ENCODE measurements at places on chromosomes 13 and 19.
A peak's percentile ranks its signal among the peaks of the same experiment; 100 is the strongest.

DNA sequence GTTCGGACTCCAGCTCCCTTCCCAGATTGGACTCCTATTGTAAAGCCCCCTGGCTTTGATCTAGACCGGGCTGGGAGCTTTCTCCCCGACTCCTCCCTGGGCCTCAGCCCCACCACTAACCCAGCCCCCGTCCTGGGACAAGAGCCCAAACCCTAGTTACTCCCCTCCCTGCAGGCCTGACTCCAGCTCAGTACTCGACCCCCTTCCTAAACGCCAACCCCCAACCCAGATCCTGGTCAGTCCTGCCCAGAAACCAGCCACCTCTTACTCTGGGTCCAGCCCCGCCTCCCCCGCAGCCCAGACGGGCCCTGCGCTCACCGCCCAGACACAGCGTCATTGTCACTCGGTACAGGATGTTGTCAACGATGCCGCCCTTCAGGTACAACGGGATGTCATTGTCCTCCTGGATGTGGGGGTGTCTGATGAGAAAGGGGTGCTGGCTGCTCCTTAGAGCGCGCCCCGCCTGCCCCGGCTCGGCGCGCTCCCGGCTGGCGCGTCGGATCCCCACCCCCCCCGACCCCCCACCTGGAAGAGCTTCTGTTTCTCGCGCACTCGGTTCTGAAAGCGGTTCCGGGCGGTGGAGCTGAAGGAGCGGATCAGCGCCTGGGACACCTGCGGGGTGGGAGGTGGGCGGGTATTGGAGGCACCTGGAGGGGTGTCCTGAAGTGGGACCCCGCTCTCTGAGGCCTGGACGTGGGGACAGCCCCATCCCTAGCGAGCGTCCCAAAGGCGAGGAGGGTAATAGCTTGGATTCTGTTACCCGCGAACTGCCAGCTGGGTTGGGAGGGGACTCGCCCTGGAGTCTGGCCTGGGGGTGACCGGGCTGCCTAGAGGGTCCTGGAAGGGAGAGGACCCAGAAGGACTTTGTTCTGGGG, 866 bp downstream of the COX7A1 start:
- no peak for DNase-seq

GRCh38 chr13:113672002-113672651, 5.1 kb downstream of the GRK1 start:
- DNase-seq = no peak

DNA sequence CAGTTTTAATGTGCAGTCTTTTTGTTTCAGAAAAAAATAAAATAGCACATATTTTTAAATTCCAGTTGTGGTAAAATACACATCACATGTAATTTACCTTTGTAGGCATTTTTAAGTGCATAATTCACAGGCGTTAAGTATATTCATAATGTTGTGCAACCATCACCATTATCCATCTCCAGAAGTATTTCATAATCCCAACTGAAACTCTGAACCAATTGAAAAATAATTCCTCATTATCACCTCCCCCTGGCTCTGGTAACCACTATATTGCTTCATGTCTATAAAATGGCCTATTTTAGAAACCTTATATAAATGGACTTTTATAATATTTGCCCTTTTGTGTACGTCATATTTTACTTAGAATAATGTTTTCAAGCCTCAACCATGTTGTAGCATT, 756.5 kb upstream of the KLHL1 start:
- DNase-seq = no peak

- peak; percentile 65 for DNase-seq
These were observed 21.0 kb downstream of the SMIM24 start for GRCh38 chr19:3459089-3459881.

GRCh38 chr19:19652482-19653295, 9.2 kb upstream of the GMIP start:
- no peak for DNase-seq

- no peak for DNase-seq
These were observed 205.7 kb downstream of the MYO16 start for GRCh38 chr13:108835083-108835482.
